ENCODE measurements at places on chromosomes 1 and 21.
A peak's percentile ranks its signal among the peaks of the same experiment; 100 is the strongest.

DNA sequence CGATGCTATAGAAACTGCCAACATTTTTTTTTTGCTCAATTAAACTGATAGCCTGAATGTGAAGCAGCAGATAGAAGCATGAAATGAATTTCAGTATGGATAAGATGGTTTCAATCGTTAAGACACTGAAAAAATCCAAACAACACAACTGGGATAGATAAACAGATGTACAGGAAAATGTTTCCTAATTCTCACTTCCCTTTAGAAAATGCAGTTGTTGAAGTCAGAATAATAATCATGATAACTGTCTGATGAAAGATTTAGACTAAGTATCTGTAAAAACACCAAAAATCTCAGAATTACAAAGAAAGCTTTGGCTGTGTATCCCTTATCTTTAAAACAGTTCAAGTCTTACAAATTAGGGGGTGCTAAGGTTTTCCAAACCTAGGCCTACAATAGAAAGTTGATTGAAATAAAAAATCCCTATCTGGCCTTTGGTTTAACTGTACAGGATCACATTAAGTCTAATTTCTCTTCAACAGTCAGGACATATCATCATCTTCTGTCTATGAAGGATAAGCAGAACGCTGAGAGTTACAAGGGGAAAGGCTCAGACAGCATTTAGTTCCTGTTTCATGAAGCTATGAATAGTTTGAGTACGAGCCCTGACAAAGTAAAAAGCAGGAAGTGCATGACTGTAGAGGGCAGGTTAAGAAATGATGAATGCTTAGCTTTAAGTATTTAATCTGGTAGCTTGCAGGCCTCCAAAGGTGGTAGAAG, 203.2 kb downstream of the APP start:
- no peak for DNase-seq

- no peak for DNase-seq
These were observed 3.5 kb upstream of the KRTAP10-4 start for GRCh38 chr21:44569861-44570517.

DNA sequence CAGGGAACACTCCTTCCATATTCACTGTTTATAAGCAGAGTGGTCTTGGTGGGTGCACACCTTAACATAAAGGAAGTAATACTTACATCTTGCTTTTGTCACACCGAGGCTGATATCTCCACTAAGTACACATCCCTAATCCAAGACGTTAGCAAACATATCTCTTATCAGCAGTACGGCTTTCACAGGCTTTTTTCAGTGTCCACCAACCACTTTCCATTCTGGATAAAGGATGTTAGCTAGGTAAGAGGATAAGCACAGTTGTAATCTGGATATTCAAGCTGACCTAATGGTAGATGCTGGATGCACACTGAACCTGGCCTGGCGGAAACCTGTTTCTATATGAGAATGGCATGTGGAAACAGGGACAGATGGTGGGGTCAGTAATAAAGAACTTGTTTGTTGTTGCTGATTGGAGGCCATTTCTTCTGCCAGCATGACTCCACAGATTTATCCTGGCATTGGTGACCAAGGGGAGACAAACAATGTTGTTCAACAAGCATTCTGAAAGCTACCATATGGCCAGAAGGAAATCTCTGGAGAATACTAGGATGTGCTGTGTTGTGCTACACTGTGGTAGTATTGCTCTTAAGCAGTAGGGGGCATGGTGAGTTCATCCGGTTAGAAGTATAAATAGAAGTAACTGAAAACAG, 416.4 kb downstream of the PTBP2 start:
- peak; percentile 7 for DNase-seq

DNA sequence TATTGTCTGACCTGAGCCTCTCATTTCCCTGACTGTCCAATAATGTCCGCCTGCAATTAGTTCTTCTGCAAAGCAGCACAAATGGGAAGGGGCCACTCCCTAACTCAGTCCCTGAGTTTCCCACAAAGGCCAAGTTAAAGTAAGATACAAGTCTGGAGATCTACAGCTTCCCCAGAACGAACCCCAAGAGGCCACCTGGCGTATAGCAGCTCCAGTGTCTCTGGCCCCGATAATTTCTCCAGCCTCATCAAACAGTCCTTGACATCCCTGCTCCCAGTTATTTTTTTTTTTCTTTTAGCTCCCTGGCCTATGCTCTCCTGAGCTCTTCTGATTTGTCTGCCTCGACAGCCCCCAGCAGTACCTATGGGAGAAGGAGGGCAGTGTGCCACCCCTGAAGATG, 8.1 kb upstream of the ACKR1 start:
- DNase-seq: no peak

DNA sequence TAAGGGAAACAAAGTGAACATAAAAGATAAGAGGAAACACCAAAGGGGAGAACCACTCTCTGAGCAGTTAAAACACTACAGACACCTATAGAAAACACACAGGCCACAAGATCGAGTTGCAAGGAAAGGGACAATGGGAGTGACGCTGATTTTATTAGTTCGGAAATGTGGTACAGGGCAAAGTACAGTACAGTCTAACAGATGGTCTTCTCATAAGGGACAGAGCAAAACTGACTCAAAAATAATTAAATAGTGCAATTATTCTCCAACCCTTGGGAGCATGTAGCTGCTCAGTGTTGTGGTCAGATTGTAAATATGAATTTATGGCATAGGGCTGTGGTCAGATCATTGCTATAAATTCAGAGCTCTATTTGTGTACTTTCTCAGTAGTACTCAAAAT, 352.0 kb downstream of the USH2A start:
- DNase-seq: no peak

- DNase-seq: no peak
These were observed 12.6 kb downstream of the FHAD1 start for GRCh38 chr1:15259622-15260007.

- DNase-seq: no peak
These were observed 16.1 kb upstream of the GPR37L1 start for GRCh38 chr1:202106340-202107254.

GRCh38 chr1:14980621-14981218, 172.8 kb upstream of the TMEM51 start:
- DNase-seq: no peak

GRCh38 chr1:163308811-163309210, 12.9 kb upstream of the NUF2 start:
- DNase-seq: no peak

DNA sequence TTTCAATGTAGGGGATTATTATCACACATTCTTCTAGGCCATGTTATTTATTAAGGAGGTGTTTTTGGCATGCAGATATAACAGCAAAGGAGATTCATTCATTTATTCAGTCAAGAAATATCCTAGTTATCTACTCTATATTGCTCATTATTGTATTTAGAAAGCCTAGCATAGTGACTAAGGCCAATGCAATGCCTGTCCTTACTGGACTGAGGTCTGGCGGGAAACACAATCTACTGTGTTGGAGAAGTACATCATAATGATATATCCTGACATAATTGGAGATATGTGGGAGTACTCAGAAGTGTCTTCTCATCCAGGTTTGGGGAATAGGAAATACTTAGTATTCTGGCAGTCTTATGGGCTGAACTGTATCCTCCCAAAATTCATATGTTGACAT, 421.5 kb upstream of the USP24 start:
- DNase-seq: no peak

DNA sequence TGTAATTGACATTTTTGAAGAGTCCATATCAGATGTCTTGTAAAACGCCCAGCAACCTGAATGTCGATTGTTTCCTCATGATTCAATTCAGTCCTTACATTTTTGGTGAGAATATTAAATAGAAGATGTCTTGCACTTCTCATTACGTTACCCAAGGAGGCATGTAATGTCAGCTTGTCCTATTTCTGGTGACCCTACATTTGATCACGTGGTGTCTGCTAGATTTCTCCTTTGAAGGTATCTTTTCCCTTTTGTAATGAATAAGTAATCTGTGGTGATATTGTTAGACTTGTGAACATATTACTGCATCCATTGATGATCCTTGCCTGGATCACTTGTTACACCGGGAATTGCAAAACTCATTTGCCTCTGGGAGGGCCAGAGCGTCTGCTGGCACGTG, 87.6 kb upstream of the DISP3 start:
- no peak for DNase-seq

DNA sequence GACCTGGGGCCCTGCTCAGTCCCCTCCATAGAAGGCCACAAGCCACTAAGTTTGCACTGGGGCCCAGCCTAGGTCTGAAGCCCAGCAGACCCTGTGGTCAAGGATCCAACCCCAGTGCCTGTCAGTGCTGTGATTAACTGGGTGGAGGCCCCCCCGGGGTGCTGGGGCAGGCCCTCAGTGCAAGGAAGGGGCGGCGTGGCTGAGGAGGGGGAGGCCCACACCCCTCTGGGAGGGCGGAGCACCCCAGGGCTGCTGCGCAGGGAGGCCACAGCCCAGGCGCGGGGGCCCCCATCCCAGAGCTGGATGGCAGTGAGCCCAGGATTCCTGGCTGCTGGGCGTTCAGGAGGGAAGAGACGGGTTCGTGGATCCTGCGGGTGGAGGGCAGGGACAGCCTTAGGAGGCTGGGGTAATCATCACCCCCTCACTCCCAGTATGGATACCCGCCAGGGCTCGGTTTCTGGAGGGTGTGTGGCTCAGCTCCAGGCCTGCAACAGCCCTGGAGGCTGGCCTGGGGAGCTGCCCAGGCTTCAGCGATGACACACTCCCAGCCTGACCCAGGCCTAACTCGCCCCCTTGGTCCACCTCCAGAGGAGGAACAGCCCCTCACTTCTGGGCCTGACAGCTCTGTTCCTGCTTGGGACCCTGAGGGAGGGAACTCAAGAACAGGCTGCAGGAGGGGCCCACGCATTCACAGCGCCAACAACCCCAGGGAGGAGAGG, 890 bp downstream of the GJC2 start:
- DNase-seq: no peak

DNA sequence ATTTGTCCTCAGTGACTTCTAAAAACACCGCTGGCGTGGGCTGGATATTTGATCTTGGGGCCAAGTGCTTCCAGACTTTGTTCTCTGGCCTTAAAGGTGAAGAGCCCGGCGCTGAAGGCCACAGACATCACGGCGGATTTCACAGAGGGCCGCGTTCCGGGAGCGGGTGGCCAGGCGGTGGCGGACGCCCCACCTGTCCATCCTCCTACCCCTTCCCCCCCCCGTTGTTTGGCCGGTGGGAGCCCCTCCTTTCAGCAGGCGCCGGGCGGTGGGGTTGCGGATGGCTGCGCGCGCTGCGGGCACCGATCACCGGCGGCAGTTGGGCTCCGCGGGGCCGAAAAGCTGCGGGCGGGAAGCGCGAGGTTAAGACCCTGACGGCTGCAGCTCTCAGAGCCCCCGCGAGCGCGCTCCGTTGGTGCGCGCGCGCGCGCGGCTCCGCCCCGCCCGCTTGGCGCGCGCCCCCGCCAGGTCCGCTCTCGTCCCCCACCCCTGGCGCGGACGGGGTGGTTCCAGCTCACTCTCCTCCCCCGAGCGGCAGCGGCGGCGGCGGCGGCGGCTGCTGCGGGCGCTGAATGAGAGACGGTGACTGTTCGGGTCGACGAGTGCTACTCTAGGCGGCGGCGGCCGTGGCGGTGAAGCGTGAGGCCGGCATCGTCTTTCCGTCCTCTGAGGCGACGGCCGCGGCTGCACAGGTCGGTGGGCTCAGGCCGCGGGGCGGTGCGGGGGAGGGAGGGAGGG, at the start of gene RALGPS2:
Gene RALGPS2, plus strand, starts transcription at position 517 of the 738 bp plus-strand sequence. CDS start 51,521 bp downstream, outside the sequence.
- peak; percentile 70 for DNase-seq

DNA sequence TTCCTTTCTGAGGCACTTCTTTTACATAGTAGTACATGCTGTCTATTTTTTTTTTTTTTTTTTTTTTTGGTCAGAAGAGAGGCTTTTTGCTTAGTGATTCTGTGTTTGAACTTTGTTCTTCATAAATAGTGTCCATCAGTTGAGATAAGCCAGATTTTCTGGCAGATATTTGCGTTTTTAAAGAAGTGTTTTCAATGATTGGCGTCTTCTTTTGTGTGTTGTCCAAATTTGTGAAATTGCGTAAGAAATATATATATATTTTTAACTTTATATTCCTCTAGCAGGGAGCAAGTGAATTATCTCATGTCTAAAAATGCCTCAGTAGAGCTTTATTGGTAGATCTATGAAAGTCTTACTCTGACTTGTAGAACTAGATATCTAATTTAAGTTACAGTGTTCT, 28.3 kb downstream of the NEK7 start:
- DNase-seq: no peak

DNA sequence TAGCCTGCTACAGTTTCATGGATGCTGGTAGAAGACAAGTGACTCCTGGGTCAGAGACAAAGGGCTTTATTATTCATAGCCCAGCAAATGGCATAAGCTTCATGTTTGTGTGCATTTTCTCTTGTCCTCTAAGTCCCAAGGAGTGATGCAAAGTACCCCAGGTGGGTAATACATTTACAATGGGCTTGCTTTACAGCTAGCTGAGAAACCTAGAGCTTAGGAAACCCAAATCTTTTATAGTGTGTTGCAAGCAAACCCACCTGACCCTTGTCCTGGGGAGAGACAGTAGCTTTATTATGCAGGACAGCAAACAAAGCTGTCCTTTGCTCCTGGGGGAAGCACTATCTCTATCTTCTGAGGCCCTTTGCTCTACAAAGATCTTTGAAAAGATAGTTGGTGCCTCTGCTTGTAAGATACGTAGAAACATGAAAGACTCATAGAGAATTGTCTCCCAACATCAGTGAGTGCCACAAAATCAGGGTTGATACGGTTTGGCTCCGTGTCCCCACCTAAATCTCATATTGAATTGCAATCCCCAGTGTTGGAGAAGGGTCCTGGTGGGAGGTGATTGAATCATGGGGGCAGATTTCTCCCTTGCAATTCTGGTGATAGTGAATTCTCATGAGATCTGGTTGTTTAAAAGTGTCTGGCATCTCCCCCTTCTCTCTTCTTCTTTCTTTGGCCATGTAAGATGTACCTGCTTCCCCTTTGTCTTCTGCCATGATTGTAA, 315.8 kb upstream of the USP24 start:
- no peak for DNase-seq

- DNase-seq: no peak
These were observed 44.7 kb upstream of the LRP8 start for GRCh38 chr1:53372501-53372951.

Measured in stimulated activated naive CD8-positive, alpha-beta T cell treated with anti-CD3 and anti-CD28 coated beads, Interleukin-15, Interleukin-2, amounts not matched to agents 100 U/mL and 50 U/mL, for 24 hours (primary cell).